ENCODE measurements at places on chromosomes 3 and 15.

DNA sequence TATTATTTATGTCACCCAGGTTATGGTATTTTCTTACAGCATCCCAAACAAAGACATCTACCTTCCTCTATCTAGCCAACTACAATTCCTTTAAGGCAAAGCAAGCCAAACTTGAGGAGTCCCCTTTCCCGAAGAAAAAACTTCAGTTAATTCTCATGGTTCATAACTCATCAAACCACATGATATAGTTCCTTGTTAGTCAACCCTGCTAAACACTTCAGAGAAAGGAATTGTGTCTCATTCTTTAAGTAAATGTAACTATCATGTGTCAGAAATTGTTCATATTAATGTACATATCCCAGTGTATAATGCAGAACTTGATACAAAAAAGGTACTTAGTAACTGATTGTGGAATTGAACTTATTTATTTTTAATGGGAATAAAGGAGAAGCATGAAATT lies 44.4 kb downstream of the ST3GAL6 start:
- no peak for DNase-seq

- no peak for DNase-seq
These were observed 48.6 kb downstream of the RARB start for GRCh38 chr3:25476639-25477038.

- DNase-seq: no peak
These were observed 38.2 kb upstream of the MAGI1 start for GRCh38 chr3:66076861-66077470.

GRCh38 chr3:171172070-171172469 lies 145.6 kb upstream of the SLC2A2 start:
- no peak for DNase-seq

- no peak for DNase-seq
These were observed 105.2 kb upstream of the DPPA4 start for GRCh38 chr3:109442531-109442930.

Data from T-helper 1 cell (primary cell).